ENCODE measurements at places on chromosomes 12 and 14.

GRCh38 chr12:126547905-126548304 is 1482.7 kb downstream of the AACS start:
- DNase-seq, result no peak

DNA sequence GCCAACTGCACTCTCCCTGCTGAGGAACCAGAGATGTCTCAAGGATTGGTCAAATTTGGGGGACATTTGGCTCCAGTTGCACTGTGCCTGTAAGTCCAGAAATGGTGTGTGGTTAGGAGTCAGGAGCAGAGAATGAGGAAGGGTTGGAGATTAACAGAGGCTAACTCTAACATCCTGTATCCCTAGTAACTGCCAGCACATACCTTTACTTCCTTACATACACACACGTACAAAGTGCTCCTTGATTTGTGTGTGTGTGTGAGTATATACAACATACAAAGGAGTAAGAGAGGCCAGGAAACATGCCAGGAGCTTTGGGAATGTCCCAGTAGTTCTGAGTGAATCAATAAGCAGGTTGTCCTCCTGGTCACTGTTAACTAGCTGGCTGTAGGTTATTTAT is 39.8 kb upstream of the NRXN3 start:
- DNase-seq, result no peak

DNA sequence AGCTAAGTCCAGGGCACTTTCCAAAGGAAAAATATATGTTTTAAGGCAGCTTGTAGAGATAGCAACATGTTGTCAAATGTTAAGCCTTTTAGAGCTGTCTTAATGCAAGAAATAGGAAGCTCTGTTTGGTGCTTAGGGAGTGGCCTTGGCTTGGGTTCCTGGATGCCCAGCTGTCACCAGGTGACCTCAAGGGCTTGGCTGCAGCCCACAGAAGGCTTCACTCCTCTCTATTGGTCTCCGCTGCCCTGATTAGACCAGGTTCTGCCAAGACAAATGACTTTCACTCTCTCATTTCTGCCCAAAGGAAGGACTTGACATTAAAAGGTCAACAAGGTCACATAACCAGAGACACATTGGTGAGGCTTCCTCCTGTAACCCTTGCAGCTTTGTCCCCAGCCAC is 76.8 kb downstream of the WSCD2 start:
- DNase-seq, result no peak

- DNase-seq, result no peak
Measured at GRCh38 chr12:67504026-67504425, 144.5 kb upstream of the DYRK2 start.

DNA sequence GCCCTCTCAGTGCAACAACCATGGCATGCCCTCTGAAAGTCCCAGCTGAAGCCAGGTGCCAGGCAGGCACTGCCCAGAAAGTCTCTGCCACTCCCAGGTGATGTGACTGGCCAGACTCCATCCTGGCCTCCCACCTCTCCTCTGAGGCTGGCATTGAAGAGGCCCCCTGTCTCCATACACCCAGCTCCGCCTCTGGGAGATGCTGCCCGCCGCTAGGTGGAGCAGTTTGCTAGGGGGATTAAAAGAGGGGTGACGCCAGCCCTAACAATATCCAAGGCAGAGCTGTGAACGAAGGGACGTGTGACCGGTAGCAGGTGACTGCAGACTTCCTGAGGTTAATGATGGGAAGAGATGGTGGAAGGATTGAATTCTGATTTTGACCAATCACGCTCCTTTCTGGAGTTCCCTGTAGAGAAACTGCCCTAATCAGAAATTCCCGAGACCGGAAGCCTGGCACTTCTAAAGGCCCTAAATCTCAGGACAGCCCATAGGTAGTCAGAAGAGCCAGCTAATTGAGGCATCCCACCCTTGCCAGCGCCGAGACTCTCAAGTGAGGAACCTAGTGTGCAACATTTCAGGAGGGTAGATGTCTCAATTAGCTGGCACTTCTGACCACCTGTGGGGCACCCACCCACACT is 8.3 kb upstream of the PLEK2 start:
- DNase-seq, result peak; percentile 38

DNA sequence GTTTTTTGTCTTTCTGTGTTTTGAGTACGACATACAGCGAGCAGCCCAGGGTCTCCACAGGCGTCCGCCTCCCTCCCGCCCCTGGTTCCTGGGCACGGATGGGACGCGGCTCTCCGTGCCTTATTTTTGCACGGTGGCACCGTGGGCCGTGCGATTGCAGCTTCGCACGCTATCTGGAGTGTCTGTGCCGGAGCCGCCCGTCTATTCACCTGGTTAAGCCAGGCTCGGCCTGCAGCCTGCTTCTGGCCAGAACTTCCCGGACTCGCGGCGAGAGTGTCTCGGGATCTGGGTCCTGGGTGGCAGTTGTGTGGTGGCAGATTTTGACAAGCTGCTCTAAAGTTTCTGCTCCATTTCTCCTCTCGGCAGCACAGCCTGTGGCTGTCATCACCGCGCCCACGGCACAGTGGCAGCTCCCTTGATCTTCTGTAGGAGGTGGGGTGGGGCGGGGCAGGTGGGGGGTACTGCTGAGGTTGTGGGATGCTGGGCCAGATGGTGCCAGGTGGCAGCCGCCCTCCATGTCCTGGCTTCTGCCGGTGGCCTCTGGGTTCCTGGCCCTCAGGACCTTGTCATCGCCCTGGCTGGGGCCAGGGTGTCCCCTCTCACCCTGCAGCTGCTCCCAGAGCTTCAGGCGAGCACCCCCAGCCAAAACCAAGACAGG is 2.9 kb downstream of the MMP17 start:
- DNase-seq, result no peak

GRCh38 chr12:26938701-26939062 is 412 bp downstream of the FGFR1OP2 start:
- DNase-seq, result no peak

GRCh38 chr12:131218026-131218922 is 264.6 kb downstream of the ADGRD1 start:
- no peak for DNase-seq

DNA sequence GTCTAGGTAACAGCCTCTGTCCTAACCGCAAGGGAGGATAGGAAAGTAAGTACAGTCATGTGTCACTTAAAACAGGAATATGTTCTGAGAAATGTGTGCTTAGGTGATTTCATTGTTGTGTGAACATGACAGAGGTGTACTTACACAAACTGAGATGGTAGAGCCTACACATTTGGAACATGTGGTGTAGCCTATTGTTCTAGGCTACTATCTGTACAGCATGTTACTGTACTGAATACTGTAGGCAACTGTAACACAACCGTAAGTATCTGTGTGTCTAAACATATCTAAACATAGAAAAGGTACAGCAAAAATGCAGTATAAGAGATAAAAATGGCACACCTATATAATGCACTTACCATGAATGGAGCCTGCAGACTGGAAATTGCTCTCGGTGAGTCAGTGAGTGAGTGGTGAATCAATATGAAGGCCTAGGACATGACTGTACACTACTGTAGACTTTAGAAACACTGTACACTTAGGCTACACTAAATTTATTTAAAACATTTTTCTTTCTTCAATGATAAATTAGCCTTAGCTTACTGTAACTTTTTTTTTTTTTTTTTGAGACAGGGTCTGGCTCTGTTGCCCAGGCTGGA is 13.2 kb upstream of the MDM2 start:
- DNase-seq, result no peak

DNA sequence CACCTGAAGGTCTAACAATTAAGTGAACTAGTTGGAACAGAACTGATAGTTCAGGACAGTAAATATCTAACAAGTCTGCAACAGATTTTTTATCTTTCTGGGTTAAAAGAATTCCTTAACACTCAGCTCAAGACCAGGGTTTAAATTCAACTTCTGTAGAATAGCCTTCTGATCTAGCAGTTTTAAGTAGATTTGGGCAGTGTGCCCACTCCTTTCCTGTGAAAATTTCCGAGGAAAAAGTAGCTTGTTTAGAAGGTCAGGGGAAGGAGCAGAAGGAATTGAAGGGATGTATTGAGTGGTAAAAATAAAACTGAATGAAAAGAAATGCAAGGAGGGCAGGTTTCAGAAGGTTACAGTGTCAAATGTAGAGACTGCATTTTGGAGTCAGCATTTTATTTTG is 45.8 kb downstream of the ATL1 start:
- DNase-seq, result no peak

DNA sequence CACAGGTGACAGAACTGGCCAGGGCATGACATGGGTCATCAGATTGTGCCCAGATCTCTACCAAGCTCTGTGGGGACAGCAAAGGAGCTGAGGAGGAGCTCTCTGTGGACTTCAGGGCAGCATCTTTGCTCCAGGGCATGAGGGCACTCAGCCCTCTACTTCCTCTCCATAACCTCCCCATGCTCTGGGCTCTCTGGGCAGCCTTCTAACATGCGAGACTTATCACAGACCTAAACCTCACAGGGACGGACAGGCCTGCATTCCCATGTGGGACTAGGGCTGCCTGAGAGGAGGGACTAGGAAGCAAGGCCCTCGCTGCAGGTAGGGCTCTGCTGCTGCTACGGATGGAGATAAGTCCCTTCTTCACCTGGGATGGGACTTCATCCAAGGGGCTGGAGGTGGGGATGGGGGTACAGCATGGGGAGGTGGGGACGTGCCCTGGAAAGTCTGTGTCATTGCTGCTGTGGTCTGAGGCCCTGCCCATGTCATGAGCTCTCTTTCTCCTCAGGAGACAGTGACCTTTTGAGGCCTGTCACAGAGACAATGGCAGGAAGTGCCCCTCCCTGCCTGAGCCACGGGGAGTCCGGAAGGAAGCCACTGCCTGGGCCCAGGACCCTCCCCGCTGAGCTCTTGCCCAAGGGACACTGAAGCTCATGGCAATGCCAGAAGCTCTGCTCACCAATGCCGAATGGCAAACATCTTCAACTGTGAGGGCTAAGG is 44.1 kb downstream of the PITPNM2 start:
- peak; percentile 44 for DNase-seq

DNA sequence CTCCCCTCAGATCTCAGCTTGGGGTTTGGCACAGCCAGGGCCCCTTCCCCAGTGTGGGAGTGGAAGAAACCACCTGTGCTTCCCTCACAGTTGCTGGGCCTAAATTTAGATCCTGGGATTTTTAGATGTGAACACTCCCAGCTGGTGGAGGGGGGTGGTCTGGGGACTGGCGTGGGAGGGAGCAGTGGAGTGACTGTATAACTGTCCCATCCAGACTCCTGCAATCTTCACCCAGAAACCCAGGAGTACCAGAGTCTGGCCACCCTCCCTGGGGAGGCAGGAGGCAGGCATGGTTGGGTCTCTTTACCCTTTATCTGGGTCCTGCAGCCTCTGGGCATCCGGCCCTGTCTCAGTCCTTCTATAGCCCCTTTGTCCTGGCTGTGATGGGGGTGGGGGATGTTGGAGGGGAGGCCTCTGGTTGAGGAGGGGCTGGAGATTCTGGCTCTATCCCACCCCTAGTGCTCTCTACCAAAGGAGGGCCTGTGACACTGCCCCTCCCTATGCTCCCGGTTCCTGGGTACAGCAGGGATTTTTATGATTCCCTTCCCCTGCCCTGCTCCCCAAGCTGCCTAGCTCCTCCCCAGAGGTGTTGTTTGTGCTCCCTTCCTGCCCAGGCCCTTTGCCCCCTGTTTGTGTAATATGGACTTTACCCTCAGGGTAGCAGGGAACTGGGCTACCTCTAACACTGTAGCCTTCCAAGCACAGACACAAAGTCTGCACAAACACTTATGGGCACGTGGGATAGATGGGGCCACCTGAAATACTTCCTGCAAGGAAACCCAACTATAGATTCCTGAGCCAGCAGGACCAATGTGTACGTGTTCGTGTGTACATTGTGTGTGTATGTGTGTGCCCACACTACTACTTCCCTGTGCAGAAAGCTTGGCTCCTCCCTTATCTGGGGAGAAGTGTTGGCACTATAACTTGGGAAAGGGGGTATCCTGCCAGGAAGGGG is 1.7 kb downstream of the ERBB3 start:
- DNase-seq, result no peak

- no peak for DNase-seq
Measured at GRCh38 chr12:18239526-18239925, 21.8 kb upstream of the PIK3C2G start.

DNA sequence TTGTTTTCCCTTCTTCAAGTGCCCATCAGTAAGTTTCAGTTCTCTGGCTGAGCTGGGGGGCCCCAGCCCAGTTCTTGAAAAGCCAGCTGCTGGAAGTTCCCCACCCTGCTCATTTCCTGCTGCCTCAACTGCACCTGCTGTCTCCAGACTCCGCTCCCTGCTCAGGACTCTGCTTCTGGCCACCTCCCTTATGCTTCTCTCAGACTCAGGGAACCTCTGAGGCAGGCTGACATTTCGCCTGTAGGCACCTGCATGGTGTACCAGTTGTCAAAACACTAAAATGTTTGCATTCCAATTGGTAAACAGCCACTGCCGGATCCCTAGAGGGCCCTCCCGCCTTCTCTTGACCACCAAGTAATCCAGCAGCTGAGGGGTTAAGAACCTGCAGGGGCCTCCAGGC is 136.5 kb upstream of the VRK1 start:
- DNase-seq, result no peak

DNA sequence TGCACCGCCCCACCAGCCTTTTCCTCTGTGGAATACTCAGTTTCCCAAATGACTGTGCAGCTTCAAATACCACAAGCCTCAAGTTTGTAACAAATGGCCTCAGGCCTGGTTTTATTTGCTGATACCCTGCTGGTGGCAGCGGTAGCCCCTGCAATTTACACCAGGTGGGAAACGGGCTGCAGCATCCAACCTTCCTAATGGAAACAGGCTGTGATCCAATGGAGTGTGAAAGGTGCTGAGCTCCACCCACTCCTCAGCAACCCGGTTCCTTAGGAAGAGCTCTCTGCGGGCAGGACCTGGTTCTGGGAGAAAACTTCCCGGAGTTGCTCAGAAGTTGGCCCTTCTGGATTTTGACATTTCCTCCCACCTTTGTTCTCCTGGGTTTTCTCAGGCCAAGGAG is 41.7 kb upstream of the LTA4H start:
- DNase-seq, result no peak

- DNase-seq, result no peak
Measured at GRCh38 chr12:122614839-122615238, 87.8 kb downstream of the KNTC1 start.

- no peak for DNase-seq
Measured at GRCh38 chr14:105329411-105330150, 15.0 kb downstream of the PACS2 start.

GRCh38 chr12:24172031-24172772 is 222.7 kb upstream of the SOX5 start:
- no peak for DNase-seq

GRCh38 chr14:83842547-83842946 is 1687.4 kb upstream of the FLRT2 start:
- DNase-seq, result no peak

DNA sequence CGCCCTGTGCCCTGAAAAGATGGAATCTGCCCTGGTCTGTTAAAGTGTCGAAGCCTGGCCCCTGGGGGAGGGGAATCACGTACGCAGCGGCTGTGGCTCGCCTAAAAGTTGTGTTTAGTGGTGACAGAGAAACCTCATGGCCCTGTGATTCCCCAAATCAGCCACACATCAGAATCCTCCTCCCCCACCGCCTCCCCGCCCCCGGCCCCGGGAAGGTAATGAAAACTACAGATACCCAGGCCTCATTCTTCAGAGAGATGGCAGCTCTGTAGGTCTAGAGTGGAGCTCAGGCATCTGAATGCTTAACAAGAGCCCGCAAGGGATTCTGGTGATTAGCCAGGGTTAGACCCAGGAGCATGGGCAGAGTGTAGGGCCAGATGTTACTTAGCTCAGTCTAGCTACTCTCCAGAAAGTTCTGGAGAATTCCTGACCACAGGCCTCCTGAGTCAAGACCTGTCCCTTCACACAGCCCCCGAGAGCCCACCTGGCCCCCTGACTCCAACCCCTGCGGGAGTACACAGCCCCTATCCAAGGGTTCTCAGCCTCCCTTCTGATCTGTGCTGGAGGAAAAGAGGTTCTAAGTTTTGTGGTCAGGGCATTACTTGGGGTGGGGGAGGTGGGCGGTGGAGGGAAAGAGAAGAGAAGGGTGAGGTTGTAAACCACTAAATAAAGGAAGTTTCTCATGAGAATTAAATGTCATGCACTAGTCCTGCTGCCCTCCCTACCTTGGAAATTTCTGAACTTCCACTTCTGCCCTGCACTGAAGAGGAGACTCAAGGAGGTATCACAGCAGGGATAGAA is 114.8 kb downstream of the PLXNC1 start:
- peak; percentile 44 for DNase-seq
